T-helper 1 cell (primary cell): ENCODE measurements at places on chromosomes 5 and 9.

DNA sequence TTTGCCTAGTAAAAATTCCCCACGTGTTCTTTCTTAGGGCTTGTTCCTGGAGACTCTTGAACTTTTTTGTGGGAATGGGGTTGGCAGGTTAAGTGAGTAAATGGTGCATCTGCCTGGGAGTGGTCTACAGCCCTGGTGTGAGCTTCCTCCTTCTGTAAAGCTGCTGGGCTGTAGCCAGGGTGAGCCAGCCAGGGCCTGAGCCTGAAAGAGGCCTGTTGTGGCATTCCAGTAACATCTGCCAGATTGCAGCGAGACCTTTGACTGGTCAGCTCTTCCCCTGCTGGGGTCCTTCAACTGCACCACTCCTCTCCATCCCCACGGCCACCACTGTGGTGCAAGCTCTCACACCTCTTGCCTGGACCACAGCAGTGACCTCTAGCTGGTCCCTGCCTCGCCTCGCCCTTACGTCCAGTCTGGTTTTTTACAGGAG is 47.5 kb downstream of the SLC22A5 start:
- DNase-seq, result no peak

DNA sequence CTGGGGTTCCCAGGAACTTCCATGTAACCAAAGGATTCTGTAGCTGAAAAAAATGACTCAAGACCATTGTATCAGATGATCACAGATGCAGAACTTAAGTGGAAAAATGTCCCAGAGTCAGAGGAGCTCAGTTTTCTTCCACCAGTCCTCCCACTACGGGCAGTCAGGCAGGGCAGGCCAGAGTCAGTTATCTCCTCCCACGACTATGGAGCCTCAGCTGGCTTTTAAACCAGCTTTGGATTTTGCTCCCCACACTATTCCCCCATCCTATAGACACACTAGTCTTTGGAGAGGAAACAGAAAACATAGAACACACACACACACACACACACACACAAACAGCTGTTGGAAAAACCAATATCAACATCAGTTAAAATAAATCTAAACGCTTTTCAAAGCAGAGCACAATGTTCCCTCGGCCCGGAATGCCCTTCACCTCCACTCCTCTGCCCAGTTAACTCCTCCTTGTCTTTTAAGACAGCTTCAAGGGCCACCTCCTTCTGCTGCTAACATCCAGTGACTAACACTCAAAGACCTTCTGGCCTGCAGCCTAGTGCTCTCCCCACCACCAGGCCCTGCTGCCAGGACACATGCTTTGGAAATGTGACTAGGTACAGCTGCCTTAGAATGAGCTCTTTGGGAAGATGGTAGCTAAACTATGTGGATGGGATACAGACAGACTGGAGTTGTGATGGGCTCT is 56.8 kb downstream of the NIPAL4 start:
- DNase-seq, result no peak

DNA sequence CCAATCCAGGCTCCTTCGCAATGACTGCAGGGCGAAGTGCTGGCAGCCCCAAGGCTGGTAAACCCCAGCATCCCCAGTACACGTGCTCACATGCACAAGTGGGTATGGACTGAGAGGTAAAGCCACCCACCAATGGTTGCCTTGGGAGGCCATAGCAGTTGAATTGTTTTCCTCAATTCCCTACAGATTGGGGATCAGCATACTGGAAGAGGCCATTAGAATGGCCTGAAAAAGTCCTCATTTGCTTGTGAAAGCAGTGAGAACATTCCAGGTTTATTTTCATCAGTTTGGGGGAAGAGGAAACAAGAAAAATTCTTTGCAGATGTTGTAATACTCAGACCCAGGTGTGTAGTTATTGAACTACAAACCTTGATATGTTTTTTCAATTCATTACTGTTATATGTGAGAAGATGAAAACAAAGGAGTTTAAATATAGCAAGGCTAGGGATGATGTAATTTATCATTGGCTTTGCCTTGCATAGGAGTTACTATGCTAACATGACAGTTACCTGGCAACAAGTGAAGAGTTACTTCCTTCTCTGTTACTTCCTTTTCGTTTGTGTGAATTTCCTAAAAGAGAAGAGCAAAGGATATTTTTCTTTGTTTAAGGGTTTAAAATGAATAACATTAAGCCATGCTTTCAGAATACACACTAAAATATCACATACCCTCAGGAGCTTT is 36.4 kb downstream of the MTMR12 start:
- DNase-seq, result peak; percentile 74

- no peak for DNase-seq
Observed at GRCh38 chr5:80659106-80659505, 4.3 kb upstream of the DHFR start.

- no peak for DNase-seq
Observed at GRCh38 chr9:38336341-38336740, 56.2 kb upstream of the ALDH1B1 start.

DNA sequence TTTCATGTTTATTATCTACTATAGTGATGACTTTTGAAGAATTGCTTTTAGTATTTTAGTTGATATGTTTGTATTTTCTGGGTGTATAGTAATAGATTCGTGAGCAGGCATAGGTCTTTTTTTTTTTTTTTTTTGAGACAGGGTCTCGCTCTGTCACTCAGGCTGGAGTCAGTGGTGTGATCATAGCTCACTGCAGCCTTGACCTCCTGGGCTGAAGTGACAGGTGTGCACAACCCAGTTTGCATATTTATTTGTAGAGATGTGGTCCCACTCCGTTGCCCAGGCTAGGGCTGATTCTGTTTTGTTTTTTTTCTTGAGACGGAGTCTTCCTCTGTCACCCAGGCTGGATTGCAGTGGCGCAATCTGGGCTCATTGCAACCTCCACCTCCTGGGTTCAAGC is 11.9 kb downstream of the ERBIN start:
- no peak for DNase-seq

DNA sequence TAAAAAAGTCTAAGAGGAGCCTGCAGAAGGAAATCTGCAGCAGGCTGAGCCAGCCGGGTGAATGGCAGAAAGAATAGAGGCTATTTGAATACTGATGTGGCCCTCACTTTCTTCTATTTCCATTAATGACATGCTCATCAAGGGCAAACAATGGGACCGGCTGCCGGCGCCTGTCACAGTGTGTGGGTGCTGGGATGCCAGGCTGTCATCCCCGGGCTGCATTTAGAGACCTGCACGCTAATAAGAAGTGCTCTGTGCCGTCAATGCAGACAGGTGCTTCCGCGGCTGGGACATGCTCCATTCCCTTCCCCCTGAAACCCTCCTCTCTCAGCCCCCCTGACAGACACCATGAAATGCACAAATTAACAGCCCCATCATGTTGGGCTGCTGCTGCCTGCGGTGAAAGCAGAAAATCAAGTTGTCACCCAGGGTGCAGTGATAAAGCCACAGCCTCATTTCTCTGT is 217.7 kb upstream of the TBCA start:
- DNase-seq, result no peak

- no peak for DNase-seq
Observed at GRCh38 chr9:82939451-82939850, 123.5 kb downstream of the RASEF start.

GRCh38 chr9:101087426-101087825 is 58.9 kb downstream of the PLPPR1 start:
- DNase-seq, result no peak

GRCh38 chr5:123690821-123691220 is 178.8 kb downstream of the CSNK1G3 start:
- no peak for DNase-seq

DNA sequence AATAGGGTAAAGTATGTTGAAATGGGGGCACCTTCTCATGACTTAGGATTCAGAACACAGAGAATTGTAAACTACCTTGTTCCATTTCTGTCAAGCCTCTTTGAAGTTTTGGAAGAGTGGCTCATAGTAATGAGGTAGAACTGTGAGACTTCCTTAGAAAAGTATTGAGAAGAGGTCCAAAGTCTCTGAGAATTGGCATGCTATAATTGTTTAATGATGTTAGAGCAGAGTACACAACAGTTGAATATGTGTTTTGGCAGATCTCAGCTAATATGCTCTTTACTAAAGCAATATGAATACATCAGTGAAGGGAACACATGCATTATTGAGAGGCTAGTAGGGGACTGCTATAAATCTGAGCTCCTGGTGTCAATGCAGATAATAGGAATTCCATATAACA is 579.4 kb upstream of the RIOK2 start:
- DNase-seq, result no peak

GRCh38 chr9:93458712-93459111 is 5.3 kb upstream of the FAM120AOS start:
- no peak for DNase-seq

DNA sequence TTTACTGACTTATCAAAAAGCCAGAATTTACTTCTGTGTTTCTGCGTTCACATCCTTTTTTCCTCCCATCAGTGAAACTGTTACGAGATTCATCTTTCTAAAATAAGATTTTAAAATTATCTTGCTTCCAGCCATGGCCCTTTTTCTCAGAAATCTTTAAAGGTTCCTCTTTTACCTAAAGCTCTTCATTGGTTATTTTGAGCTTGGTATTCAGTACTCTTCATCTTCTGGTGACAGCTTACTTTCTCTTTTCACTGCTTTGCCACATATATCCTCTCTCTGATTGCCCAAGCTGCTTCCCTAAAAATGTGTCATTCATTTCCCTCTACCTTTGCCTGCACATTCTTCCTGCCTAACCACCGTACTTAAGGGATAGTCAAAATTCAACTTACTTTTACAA is 32.3 kb downstream of the TGFBR1 start:
- no peak for DNase-seq

DNA sequence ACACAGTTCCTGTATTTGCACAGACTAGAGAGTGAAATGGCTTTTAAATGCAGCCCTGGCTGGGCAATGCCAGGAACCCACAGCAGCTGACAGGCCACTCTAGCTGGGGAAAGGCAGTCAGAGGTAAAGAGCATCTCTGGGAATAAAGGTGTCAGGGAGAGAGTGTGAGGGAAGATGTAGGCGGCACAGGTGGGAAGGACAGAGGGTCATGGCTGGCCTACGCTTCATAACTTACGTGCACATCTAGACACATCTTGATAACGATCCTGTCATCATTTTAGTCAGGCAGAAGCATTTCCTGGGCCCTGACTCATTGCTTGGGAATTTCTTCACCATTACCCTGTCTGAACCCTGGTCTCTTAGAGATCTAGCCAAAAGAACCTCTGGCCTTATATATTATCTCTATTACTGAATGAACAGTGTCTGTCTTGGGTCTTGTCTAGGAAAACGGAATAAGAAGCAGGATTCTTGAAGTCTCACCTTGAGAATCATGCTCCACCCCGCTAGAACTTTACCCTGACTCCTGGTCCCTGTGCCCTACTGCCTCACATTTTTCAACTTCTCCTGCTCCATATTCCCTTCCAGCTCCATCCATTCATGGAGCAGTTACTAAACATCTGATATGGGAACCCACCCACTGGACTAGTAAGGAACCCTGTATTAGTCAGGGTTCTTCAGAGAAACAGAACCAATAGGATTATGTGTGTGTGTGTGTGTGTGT is 106.4 kb upstream of the ELL2 start:
- peak; percentile 19 for DNase-seq

GRCh38 chr5:150801117-150801927 is 22.8 kb downstream of the SMIM3 start:
- DNase-seq, result peak; percentile 16

GRCh38 chr9:129416821-129417539 is 203.9 kb downstream of the C9orf50 start:
- DNase-seq, result no peak

GRCh38 chr9:136587944-136588662 is 42.3 kb upstream of the NOTCH1 start:
- no peak for DNase-seq

- no peak for DNase-seq
Observed at GRCh38 chr5:88713818-88714217, 169.2 kb downstream of the MEF2C start.

- no peak for DNase-seq
Observed at GRCh38 chr5:131393498-131393968, 129.7 kb downstream of the CDC42SE2 start.

DNA sequence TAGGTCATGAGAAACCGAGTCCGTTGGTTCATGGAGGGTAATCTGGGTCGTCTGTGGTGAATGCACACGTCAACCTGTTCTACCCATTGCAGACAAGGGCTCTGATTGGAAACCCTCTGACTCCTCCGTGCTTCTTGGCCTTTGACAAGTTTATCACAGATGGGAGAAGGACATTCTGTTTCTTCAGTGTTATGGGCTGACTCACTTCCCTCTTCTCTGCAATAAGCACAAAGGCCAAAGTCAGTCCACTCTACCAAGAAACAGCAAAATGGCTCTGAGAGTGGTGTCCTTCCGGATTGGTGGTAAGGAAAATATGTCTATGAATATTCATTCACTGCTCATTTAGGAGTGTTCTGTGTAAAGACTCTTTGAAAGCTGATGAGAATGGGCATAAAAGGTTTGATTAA is 89.3 kb downstream of the FEM1C start:
- DNase-seq, result no peak

DNA sequence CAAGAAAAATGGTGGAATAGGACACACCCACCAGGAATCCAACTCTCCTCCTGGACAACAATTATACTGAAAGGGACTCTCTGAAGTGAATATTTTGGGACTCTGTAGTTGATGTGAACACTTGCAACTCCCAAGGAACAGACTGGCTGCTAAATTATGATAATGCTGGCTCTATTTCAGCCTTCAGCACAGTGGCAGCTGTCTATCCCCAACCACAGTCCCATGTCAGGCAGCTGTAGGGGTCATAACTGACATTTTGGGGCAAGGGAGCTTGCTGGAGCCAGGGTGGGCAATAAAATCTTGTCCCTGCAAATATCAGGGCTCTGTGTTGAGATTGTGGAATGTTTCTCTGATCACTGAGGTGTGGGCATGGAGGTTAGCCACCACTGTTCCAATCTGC is 14.2 kb downstream of the SPATA31E1 start:
- no peak for DNase-seq

DNA sequence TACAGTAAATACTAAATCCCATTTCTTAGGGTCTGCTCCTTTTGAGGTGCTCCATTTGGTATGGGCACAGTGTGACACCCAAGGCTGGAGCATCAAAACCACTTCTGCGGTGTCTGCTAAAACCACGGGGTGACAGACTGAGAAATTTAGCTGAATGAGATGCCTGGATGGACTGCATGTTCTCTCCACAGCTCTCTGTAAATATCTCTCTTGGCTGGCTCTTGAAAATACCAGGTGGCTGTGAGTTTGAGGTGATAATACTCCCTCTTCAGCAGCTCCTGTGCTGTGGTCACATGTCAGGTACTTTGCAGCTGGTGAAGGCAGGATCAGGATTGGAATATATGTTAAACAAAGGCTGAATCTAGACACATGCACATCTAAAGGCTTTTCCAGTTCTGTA is 93.7 kb upstream of the SIMC1 start:
- no peak for DNase-seq

DNA sequence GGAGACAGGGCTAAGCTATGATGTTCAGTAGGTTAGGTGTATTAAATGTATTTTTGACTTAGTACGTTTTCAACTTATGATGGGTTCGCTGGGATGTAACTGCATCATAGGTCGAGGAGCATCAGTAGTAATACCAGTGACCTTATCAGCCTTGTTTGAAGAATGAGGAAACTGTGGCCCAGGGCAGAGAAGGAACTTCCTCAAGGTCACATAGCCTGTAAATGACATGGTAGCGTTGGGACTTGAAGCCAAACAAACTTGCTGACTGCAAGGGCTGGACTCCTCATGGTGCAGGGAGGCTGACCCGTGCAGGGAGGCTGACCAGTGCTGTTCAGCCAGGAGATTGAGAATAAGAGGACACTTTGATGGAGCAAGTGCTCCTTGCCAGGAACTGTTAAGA is 21.3 kb upstream of the PTPN3 start:
- no peak for DNase-seq

- no peak for DNase-seq
Observed at GRCh38 chr5:125232779-125233230, 486.4 kb upstream of the ZNF608 start.
